Breast epithelium (tissue), 4 donors: ENCODE measurements at places on chromosomes 16 and 17.

DNA sequence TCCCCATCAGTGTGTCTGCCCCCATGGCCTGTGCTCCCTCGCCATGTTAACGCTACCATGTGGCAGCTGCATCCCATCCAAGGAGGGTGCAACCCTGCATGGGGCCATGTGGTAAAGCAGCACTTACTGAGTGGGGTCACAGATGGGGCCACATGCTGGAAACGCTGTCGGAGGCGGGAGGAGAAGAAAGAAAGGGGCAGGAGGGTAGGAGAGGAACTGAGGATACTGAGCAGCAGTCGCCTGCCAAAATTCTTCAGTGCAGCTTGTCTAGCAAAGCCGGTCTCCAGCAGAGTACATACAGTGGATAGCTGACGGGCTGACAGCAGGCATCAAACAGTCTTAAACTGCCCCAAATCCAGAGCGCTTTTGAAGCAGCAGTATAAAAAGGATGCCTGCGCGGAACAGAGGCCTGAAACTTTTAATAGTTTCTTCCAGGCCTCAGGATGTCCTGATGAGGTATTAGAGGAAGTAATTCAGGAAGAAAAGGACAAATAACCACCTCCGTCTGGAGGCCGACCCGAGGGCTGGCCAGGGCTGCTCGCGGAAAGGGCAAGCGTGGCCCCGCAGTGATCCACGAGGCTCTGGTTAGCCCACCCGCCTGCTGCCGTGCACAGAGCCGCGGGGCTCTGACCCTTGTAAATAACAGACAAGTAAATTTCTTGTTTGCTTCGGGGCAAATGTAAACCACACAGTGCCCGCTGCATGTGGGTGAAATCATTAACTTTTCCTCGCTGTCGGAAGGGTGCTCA is 149.0 kb downstream of the CCDC182 start:
- no peak overlapping the region for H3K4me3 ChIP-seq
- H3K27ac ChIP-seq, result no peak overlapping the region
- no peaks in the 10 kb centered on the region for H3K4me1 ChIP-seq
- no peak for DNase-seq
- H3K36me3 ChIP-seq, result no peaks in the 10 kb centered on the region
- H3K27me3 ChIP-seq, result no peaks in the 10 kb centered on the region

DNA sequence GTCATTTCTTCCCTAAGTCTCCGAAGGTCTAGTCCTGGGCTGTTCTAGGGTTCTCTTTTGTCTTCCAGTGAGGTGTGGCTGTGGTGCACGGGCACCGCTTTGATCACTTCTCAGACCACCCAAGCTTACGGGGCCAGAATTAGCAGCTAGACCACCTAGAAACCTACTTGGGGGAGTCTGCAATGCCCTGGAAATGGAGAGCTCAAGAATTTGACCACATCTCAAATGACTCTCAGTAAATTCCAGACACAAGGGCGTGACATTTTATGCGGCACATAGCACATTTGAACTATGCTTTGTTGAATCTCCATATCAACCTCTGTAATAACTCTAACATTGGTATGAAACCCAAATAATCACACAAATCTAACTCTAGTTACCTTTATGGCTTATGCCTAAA is 24.9 kb downstream of the TRIM16 start:
- peak overlapping the region; percentile 74 for H3K27ac ChIP-seq
- H3K4me3 ChIP-seq, result no peak overlapping the region
- H3K27me3 ChIP-seq, result no peaks in the 10 kb centered on the region
- no peak for DNase-seq

- peaks cover 31% of the 10 kb centered on the region for H3K27me3 ChIP-seq
- DNase-seq, result no peak
- no peak overlapping the region for H3K27ac ChIP-seq
- no peaks in the 10 kb centered on the region for H3K4me1 ChIP-seq
Measured at GRCh38 chr16:1909561-1910231, 8.5 kb downstream of the HS3ST6 start.

DNA sequence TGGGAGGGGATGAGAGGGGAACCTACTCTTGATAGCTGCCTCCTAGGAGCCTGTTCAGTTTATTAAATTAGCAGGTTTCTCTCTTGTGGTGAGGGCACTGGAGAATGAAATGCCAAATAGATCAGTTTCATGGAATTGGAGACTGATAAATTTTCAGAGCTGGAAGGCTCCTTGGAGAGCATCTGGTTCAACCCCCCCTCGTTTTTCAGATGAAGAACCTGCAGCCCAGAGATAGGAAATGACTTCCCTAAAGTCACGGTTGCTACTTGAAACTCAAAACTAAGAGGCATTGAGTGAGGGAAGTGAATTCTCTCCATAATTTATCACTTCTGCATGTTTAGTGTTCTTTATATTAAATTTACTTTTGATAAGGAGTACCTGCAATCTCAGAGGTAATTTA is 366.0 kb upstream of the CCL2 start:
- no peak for DNase-seq
- no peak overlapping the region for H3K27ac ChIP-seq
- no peaks in the 10 kb centered on the region for H3K4me1 ChIP-seq
- H3K36me3 ChIP-seq, result no peaks in the 10 kb centered on the region

GRCh38 chr16:4026854-4027253 is 89.4 kb downstream of the ADCY9 start:
- no peaks in the 10 kb centered on the region for H3K4me1 ChIP-seq
- no peak for DNase-seq
- H3K27ac ChIP-seq, result no peak overlapping the region
- H3K4me3 ChIP-seq, result no peak overlapping the region

DNA sequence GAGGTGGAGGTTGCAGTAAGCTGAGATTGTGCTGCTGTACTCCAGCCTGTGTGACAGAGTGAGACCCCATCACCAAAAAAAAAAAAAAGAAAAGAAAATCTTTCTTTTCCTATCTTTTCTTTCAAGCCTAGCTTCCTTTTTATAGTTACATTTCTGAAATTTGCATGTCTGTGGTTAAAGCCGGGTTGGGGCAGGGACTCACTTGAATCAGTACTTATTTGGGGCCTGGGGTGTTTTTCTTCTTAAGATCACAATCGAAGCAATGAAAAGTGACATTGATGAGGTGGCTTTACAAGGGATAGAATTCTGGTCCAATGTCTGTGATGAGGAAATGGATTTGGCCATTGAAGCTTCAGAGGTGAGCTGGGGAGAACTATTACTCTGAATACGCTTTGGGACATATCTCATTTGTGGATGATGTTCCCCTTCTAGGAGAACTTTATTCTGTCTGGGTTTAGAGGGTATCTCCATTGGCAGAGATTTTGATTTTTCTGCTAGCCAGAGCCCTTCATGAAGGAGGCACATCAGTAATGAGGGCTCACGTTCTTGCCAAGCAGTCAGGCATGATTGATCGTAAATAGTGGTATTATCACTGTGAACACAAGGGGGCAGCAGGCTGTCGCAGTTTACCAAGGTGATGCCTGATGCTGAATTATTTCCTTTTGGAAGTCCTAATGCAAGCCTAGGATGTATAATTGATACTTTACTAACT is 14.3 kb downstream of the KPNB1 start:
- DNase-seq, result no peak
- H3K36me3 ChIP-seq, result no peaks in the 10 kb centered on the region
- no peaks in the 10 kb centered on the region for H3K27me3 ChIP-seq
- no peak overlapping the region for H3K4me3 ChIP-seq
- H3K27ac ChIP-seq, result no peak overlapping the region

GRCh38 chr17:3469529-3469928 is 2.1 kb downstream of the SPATA22 start:
- H3K27me3 ChIP-seq, result no peaks in the 10 kb centered on the region
- DNase-seq, result no peak
- no peaks in the 10 kb centered on the region for H3K36me3 ChIP-seq
- H3K27ac ChIP-seq, result no peak overlapping the region
- no peak overlapping the region for H3K4me3 ChIP-seq

GRCh38 chr17:50815400-50815799 is 20.0 kb upstream of the WFIKKN2 start:
- DNase-seq, result no peak
- H3K27ac ChIP-seq, result no peak overlapping the region
- H3K4me3 ChIP-seq, result no peak overlapping the region
- H3K27me3 ChIP-seq, result no peaks in the 10 kb centered on the region
- no peaks in the 10 kb centered on the region for H3K36me3 ChIP-seq

- H3K36me3 ChIP-seq, result no peaks in the 10 kb centered on the region
- no peak overlapping the region for H3K27ac ChIP-seq
- H3K27me3 ChIP-seq, result no peaks in the 10 kb centered on the region
Measured at GRCh38 chr17:65545705-65546523, 15.5 kb downstream of the AXIN2 start.

GRCh38 chr17:61458000-61458399 is 5.8 kb downstream of the TBX4 start:
- H3K4me3 ChIP-seq, result peak overlapping the region; percentile 57
- H3K27ac ChIP-seq, result no peak overlapping the region
- DNase-seq, result no peak
- H3K36me3 ChIP-seq, result no peaks in the 10 kb centered on the region
- H3K27me3 ChIP-seq, result peaks cover 94% of the 10 kb centered on the region

DNA sequence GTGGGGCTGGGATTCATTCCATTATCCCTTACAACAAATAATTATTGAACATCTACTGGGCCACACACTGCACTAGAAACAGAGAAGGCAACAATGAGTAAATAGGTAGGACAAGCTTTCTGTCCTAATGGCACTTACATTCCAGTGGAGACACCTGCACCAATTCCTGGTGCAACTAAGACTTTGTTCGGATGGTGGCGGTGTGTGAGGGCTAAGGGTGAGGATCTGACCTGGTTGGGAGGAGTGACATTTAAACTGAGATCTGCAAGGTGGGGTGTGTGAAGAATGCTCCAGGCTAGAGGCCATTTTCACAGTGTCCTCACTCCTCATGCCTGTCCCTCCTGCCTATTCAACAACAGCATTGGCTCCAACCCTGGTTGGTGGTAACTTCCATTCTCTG is 510.0 kb downstream of the XYLT1 start:
- no peaks in the 10 kb centered on the region for H3K36me3 ChIP-seq
- H3K27ac ChIP-seq, result no peak overlapping the region
- H3K4me3 ChIP-seq, result no peak overlapping the region
- no peak for DNase-seq

DNA sequence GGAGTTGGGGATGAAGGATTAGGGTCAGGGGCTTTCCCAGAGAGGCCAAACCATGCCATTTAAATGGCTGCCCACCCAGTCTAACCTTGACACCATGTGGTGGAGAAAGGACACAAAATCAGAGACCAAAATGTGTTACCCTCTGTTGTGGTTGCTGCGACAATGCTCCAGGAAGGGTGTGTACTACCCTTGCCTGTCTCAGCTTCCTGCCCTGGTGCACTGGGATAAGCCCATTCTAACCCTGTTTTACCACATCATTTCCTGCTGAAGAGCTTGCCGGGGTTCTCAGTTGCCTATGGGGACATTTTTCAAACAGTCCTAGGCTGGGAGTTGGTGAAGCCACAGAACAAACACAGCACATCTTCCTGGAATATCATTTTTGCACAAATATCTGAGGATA is 4.9 kb downstream of the OR4D1 start:
- H3K4me1 ChIP-seq, result no peaks in the 10 kb centered on the region
- peaks cover 46% of the 10 kb centered on the region for H3K27me3 ChIP-seq
- H3K36me3 ChIP-seq, result no peaks in the 10 kb centered on the region
- no peak overlapping the region for H3K4me3 ChIP-seq
- no peak for DNase-seq

DNA sequence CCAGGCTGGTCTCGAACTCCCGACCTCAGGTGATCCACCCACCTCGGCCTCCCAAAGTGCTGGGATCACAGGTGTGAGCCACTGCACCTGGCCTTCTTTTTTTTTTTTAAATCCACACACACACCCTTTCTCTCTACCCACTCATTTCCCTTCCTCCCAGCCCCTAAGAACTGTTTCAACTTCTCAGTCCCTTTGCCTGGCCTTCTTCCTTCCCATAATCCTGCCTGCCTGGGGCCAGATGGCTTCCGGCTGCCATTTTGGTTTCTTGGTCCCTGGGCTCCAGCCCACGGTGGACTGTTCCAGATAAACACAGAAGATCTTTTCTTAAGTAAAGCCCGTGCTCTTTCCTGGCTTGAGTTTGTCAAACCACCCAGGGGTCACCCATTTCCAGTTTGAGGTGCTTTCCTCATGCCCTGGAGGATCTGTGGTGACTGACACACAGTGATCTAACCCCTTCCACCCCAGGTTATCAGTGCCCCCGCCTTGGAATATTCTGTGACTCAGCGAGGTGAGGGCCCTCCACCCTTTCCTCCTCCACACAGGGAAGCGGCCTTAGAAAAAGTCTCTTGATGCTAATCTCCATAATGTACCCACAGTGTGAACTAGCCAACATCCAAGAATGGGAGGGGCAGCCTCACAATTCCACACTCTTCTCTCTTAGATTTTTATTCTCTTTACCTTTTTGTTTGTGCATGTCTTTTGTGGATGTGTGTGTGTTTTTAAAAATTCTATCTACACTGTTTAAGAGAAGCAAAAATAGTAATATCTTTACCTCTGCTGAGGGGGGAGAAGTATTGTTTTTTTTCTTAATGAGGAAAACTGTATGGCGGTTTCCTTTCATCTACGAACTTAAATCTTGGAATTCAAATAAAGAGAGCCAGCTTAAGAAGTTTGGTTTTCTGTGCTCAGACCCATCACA is 60.0 kb downstream of the CRISPLD2 start:
- no peaks in the 10 kb centered on the region for H3K27me3 ChIP-seq
- no peak overlapping the region for H3K4me3 ChIP-seq
- no peak for DNase-seq
- no peaks in the 10 kb centered on the region for H3K4me1 ChIP-seq
